Smooth muscle cell of the umbilical artery (primary cell): ENCODE measurements at places on chromosomes 1 and 21. TPM values are rescaled to one million over a fixed set of nuclear protein-coding genes. Genes with fewer than 3 reads are reported as not detected.

Gene RGS13
- total RNA-seq = not detected in 2 replicates

Gene CFHR3
- total RNA-seq = 0.23 TPM in 1 of 2 replicates, not detected in the other

Gene ZZZ3
- total RNA-seq = 77.2 and 97.7 TPM in 2 replicates

Gene C8B
- total RNA-seq = under 0.01 TPM in 1 of 2 replicates, not detected in the other

Gene HECTD3
- total RNA-seq = 11.6 and 24.1 TPM in 2 replicates

Gene MAB21L3
- total RNA-seq = 0.09 TPM in 1 of 2 replicates, not detected in the other

Gene ETNK2
- 0.60 and 1.5 TPM in 2 replicates for total RNA-seq

Gene C4BPA
- not detected in 2 replicates for total RNA-seq

Gene TMEM222
- total RNA-seq = 15.7 and 20.8 TPM in 2 replicates

Gene PIP5K1A
- 55.5 and 84.4 TPM in 2 replicates for total RNA-seq

Gene CCDC24
- total RNA-seq = 3.3 and 4.8 TPM in 2 replicates

Gene DIPK1A
- 12.5 and 13.1 TPM in 2 replicates for total RNA-seq

Gene G0S2
- 23.6 and 49.0 TPM in 2 replicates for total RNA-seq

Gene BACE2
- total RNA-seq = 61.8 TPM in 2 replicates

Gene NEK7
- total RNA-seq = 173 and 230 TPM in 2 replicates

Gene CA6
- total RNA-seq = not detected in 2 replicates

Gene KLHDC8A
- total RNA-seq = not detected in 2 replicates
